ENCODE measurements at places on chromosomes 7 and 10.
A peak's percentile ranks its signal among the peaks of the same experiment; 100 is the strongest.

GRCh38 chr7:101164071-101164840, 1.1 kb downstream of the VGF start:
- no peak for DNase-seq

DNA sequence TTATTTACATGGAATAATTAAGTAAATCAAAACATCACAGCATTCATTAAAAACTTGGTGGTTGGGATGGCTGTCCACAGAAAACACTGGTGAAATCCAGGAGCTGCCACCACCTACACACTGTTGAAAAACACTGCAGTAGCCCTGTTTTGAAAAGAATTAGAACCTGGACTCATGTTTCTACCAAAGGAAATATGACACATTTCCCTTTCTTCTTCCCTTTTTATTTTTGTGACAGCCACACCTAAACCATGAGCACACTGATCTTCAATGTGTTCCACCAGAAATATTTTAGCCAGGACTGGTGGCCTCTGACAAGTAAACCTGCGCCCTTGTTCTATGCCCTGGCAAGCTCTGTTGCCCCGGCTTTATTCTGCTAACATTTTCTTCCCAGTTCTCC, 3.3 kb downstream of the TMEM140 start:
- DNase-seq: no peak

- no peak for DNase-seq
Measured at GRCh38 chr10:132149271-132149670, 37.5 kb upstream of the DPYSL4 start.

- no peak for DNase-seq
Measured at GRCh38 chr10:132266594-132267161, 41.1 kb downstream of the STK32C start.

GRCh38 chr7:151795168-151795811, 81.6 kb downstream of the PRKAG2 start:
- DNase-seq: peak; percentile 10

DNA sequence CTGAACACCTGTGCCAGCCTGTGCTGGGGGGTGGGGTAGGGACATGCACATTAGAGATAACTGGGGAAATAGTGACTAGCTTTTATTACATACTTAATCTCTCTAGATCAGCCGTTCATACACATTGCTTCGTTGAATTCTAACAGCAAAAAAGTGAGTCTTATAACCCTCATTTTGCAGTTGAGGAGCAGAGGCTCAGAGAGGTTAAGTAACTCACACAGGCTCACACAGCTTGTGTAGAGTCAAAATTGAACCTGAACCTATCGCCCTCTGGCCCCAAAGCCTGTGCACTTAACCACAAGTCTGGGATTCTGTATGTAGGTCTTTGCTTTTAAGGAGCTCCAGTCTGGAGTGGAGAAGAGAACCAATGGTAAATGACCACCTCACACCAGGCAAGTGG, 59.9 kb downstream of the CDH23 start:
- DNase-seq: no peak

DNA sequence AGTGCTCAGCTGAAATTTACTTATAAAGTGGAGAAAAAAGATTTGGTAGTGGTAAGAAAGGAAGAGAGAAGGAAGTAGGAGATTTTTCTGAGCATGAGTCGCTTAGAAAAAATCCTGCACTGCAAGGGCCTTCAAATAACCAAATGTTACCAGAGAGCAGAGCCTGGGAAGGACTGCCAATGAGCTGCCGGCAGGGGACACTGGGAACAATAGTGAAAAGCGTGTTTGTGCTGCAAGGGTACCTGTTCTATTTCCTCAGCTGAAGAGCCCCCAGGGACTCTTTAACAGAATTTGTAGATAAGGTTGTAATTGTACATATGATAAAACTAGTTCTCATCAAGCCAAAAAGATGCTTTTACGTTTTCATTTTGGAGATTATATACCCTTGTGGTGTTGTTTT, 696.3 kb upstream of the C7orf33 start:
- no peak for DNase-seq
